ENCODE measurements at places on chromosomes 1 and 21.

- no peak for DNase-seq
Observed at GRCh38 chr1:66553846-66554245, 19.9 kb downstream of the SGIP1 start.

DNA sequence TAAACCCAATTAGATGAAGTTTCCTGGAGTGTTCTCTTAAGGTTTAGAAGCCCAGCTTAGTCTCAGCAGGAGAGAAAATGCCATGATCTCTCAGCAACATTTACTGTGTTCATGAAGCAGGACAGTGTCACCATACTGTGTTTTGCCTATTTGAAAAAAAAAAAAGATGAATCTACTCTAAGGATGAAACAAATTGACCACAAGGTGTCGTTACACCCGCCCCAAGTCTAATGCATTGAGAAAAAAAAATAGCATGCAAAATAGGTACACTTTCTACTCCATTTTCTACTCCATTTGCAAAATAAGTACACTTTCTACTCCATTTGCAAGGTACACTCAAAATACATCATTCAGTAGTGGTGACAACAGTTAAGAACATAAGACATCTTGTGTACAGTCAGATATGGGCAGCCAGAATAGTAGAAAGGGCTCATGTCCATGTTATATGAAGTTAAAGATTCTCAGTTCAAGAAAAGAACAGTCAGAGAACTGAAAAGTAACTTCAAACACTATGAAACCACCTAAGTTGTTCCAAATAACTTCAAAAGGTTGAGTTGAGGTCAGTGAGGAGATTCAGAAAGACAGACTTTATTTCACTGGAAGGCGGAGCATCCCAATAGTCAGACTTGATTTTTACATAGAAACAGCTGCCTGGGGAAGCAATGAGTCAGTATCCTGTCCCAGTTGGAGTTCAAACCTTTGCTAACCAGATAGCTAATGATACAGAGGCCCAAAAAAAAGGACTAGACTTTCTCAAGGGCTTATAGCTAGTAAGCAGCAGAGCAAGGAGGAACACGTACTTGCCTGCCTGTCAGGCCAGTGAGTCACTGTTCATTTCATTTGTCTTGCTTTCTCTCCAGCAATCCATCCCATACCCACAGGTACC, 13.3 kb downstream of the PLPPR5 start:
- no peak for DNase-seq

GRCh38 chr1:200887036-200887435, 7.7 kb upstream of the INAVA start:
- no peak for DNase-seq

GRCh38 chr1:26833432-26834405, 7.2 kb downstream of the ZDHHC18 start:
- DNase-seq, result peak; percentile 96

- DNase-seq, result no peak
Observed at GRCh38 chr1:183734543-183735036, 70.3 kb upstream of the RGL1 start.

DNA sequence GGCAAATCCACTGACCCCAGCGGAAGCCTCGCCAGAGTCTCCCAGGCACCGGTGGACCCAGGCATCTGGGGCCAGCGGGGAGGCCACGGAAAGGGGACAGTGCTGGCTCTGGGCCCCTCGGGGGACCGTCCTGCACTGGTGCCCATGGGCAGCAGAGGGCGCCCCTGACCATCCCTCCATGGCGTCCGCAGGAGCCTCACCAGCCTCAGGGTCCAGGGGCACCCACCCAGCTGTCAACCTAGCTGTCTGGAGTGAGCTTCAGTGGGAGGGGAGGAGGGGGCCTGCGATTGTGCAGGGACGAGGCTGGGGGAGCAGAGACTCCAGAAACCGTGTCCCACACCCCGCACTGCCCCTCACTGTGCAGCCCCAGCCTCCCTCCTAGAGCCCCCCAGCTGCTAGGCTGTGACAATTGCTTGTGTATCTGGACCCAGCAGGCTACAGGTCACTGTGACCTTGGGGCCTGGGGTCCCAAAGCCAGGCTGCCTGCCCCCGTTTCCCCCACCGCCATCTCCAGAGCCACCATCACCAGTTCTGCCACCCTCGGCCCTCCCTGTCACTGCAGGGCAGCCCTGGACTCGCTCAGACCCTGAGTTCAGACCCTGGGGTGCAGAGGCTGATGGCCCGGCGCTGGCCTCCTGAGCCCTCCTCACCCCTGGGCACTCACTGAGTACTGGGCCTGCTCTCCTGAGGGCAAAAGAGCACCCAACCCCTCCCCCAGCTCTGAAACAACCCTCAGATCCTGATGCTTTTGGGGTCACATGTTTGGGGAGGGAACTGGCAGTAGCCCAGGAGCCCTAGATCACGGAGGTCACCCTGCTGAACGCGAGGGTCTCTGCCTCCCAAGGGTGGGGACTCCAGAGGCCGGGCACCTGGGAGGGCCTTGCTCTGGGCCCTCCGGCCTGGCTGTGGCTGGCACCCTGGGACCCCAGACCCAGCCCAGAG, 10.6 kb upstream of the COL6A1 start:
- peak; percentile 36 for DNase-seq

GRCh38 chr1:214404571-214405213, 123.7 kb downstream of the SMYD2 start:
- DNase-seq, result no peak

GRCh38 chr1:248810727-248811513, 14.8 kb downstream of the SH3BP5L start:
- DNase-seq, result no peak

- no peak for DNase-seq
Observed at GRCh38 chr1:37244083-37244480, 209.8 kb upstream of the GRIK3 start.

GRCh38 chr1:161335796-161336195, 21.6 kb downstream of the SDHC start:
- no peak for DNase-seq

DNA sequence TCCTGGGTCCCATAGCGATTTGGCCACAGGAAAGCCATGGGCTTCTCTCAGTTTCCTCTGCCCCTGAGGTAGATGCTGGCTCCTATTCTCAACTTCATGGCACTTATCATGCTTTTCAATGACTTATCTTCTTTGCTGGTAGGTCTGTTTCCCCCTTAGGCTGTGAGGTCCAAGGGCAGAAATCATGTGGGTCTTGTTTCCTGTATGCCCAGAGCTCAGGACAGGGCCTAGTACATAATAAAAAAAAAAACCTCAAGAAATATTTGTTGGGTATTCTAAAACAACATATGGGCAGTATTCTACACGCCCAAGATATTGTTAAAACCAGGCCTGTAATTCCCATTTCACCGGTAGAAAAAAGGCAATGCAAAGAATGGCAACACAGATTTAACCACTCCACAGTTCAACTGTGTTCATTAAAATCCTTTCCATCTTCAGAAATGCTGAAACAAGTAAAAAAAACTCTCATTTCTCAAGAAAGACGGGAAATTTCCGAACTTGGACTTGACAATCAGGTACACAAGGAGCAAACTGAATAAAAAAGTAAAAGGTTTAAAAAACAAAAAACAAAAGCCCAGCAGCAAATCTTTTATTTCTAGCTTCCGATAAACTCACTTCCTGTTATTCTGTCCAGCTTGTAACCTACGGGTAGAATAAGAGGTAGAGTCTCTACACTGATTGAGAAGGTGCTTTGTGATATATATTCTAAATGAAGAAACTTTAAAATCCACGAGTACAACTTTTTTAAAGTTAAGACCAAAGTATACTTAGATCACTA, 6.3 kb upstream of the TDRD10 start:
- DNase-seq, result no peak

- no peak for DNase-seq
Observed at GRCh38 chr1:38919130-38919529, 22.5 kb downstream of the RHBDL2 start.

DNA sequence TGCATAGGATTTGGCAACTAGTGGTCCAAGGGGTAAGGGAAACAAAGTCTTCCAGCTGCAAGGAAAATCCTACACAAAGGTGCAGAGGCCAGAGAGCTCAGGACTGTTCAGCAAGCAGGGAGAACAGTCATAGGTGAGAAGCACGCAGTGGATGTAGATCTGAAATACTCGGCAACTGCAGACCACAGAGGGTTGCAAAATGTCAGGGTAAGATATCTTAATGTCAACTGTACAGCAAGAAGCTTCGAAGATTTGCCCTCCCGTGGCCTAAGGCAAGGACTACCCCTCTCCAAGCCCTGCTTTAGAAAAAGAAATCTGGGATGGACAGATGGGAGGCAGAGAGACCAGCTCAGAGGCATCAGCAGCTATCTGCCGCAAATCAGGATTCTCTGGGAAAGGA, 153.4 kb upstream of the IRF2BP2 start:
- no peak for DNase-seq

GRCh38 chr1:155342842-155343241, 22.1 kb downstream of the RUSC1 start:
- DNase-seq, result no peak

- no peak for DNase-seq
Observed at GRCh38 chr1:21922090-21923013, 14.8 kb downstream of the HSPG2 start.

DNA sequence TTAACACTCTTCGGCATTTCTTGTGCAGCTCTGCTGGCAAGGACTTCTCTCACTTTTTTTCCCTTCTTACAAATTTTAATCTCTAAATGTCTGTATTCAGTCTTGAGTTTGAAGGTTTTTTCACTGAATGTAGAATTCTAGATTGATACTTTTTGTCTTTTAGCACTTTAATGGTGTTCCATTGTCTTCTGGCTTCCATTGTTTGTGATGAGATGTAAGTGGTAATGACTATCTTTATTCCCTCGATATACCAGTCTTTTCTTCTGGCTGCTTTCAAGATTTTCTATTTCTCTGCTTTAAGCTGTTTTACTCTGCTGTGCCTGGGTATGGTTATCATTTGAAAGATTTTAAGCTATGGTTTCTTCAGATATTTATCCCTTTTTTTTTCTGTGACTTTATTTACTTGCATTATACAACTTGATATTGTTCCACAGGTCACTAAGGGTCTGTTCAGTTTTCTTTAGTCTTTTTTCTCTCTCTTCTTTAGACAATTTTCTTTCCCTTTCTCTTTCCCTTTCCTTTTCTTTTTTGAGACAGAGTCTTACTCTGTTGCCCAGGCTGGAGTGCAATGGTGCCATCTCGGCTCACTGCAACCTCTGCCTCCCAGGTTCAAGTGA, 35.8 kb downstream of the DYRK1A start:
- DNase-seq, result no peak

DNA sequence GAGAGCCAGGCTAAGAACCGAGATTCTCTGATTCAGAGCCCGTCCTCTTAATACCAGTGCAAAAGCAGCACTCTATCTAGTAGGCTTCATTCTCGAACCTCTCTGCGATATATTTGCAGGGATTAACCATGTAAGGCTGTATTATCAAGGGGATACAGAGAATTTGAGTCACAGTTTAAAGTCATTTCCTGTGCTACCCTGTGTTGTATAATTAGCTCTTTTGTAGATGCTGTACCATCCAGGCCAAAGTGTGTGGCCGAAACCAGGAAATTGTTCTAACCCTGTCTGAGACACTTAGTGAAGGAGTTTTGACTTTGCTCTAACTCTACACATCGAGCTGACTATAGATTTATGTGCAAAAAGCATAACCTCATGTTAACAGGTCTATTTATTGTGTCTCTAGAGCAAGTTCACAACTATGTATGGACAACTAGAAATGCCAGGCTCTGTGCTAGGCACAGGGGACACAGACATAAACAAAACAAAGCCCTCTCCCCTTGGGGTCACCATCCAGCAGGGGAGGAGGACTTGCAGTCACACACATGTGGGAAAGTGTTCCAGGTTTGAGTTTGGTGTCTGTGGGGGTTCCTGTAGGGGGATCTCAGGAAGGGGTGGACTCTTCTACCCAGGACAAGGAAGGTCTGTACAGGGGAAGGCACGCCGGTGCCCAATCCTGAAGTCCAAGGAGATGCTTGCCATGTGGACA, 182.2 kb downstream of the DHRS3 start:
- DNase-seq, result peak; percentile 25

DNA sequence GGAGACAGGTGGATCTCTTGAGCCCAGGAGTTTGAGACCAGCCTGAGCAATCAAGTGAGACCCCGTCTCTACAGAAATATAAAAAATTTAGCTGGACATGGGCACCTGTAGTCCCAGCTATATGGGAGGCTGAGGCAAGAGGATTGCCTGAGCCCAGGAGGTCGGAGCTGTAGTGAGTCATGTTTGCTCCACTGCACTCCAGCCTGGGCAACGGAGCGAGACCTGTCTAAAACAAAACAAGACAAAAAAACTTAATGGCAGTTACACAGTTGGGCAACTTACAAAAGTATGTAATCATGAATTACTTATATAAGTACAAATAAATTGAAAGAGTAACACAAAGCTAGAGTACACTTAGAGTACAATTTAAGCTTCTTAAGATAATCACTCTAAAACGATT, 25.2 kb downstream of the RC3H1 start:
- DNase-seq, result no peak

GRCh38 chr1:33500547-33500946, 28.1 kb downstream of the ZSCAN20 start:
- no peak for DNase-seq

- DNase-seq, result no peak
Observed at GRCh38 chr1:34478515-34479076, 276.3 kb upstream of the GJB5 start.

DNA sequence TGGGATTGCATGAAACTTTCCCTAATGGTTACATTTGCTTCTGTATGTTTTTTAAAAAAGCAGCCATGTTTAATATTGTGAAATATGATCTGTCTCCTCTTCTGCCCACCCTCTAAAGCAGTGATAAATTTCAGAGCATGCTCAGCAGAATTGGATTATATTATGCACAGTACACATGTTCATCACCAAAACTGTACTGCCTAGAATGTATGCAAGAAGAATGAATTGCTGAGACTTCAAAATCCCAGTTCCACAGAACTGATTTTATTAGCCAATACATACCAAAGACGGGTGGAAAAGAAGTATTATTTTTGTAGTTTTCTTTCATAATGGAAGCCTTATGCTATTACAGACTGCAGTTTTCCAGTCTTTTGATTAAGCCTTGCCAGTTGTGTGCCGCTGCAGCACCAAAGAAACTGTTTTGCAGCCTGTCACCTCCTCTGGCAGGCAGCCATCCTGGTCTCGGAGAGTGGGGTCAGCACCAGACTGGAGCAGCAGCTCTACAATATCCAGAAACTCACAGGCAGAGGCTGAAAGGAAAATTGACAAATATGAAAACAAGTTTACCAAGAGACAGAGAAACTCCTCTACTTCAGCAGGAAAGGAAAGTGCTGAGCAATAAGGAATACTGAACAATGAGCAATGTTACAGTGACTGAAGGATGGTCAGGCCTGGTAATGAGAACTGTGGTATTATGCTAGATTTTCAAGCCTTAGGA, 58.1 kb downstream of the LHX4 start:
- no peak for DNase-seq

- DNase-seq, result no peak
Observed at GRCh38 chr1:207418351-207418750, 35.8 kb upstream of the CR2 start.

- DNase-seq, result no peak
Observed at GRCh38 chr1:70142075-70142474, 63.3 kb downstream of the LRRC40 start.

GRCh38 chr1:243449373-243449772, 193.5 kb downstream of the SDCCAG8 start:
- no peak for DNase-seq

- DNase-seq, result no peak
Observed at GRCh38 chr1:28119556-28119955, 31.1 kb upstream of the EYA3 start.

All from CD4-positive, alpha-beta T cell treated with Interleukin-15 for 1 hour (primary cell).